ENCODE measurements at places on chromosomes 12 and 14. TPM values are rescaled to one million over a fixed set of nuclear protein-coding genes. Genes with fewer than 3 reads are reported as not detected.

DNA sequence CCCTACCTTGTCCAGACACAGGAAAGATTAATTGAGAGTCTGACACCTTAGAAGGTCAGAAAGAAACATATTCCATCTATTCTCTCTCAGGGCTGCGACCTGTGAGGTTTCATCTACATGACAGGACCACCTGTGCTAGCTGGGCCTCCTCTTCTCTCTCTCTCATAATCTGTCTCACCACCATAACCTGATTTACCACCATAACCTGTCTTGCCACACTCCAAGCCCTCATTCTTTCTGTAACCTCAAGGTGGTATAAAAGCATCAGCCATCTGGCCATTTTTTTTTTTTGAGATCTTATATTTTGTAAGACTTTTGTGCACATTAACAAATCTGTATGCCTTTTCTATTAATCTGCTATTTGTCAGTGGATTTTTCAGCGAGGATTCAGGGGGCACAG is 75.5 kb downstream of the ACADS start:
- no peaks in the 10 kb centered on the region for H3K27me3 ChIP-seq
- peaks cover 23% of the 10 kb centered on the region for H3K4me1 ChIP-seq
- H3K36me3 ChIP-seq, result peaks cover 18% of the 10 kb centered on the region
- DNase-seq, result no peak

The CLEC1B gene
- total RNA-seq, result not detected

DNA sequence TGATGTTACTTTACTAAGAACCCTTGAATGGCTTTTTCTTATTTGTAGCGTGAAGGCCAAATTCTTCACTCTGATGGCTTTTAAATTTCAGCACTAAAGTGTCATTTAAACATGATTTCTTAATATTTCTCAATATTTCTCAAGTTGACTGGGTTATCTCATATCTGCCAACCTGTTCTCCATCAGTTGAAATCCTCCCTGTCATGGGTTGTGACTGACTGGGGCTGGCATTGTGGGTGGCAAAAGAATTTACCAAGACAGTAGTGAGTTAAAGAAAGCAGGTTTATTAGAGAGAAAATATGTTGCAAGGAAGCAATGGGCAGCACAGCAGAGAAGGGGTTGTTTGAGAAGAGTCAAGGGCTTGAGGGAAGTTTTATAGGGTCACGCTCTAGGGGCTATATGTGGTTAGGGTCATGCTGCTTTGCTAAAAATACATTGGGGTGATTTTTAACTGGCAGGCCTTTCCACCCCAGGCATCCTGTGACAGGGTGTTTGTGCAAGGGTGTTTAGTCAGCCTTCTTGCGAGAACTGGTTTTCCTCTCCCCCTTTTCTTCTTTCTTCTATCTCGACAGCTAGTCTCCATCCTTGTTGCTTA is 232.8 kb upstream of the SEL1L start:
- no peaks in the 10 kb centered on the region for H3K36me3 ChIP-seq
- DNase-seq, result no peak
- H3K4me1 ChIP-seq, result no peaks in the 10 kb centered on the region
- no peaks in the 10 kb centered on the region for H3K27me3 ChIP-seq

DNA sequence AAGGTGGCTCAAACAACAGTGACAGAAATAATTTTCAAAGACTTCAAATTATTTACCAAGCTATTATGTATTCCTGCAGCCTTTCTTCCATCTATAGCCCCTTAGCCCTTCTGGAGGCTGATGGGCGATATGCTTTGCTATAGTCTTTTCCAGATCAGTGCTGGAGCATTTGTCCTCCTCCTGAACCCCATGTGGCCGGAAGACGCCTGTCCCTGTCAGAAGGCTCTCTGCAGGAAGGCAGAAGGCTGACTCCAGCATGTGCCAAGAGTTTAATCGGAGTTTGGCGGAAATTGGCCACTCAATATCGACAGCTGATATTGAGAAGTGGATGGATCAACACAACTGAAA is 49.3 kb upstream of the MAX start:
- H3K36me3 ChIP-seq, result no peaks in the 10 kb centered on the region
- no peak overlapping the region for H3K27ac ChIP-seq
- H3K27me3 ChIP-seq, result peaks cover 6% of the 10 kb centered on the region
- no peak for DNase-seq

The PKP2 gene
- total RNA-seq, result not detected

The KRT75 gene
- total RNA-seq, result not detected

- peak overlapping the region; percentile 52 for H3K4me3 ChIP-seq
- peaks cover 21% of the 10 kb centered on the region for H3K27me3 ChIP-seq
- H3K27ac ChIP-seq, result no peak overlapping the region
- no peaks in the 10 kb centered on the region for H3K36me3 ChIP-seq
Observed at GRCh38 chr12:8603856-8604255, 8.8 kb downstream of the AICDA start.

- H3K36me3 ChIP-seq, result no peaks in the 10 kb centered on the region
- H3K27ac ChIP-seq, result no peak overlapping the region
- DNase-seq, result no peak
- H3K4me1 ChIP-seq, result peaks cover 6% of the 10 kb centered on the region
- peaks cover 43% of the 10 kb centered on the region for H3K27me3 ChIP-seq
Observed at GRCh38 chr12:109304485-109304884, 4.6 kb downstream of the FOXN4 start.

The RAB15 gene
- total RNA-seq, result 4.4 TPM

GRCh38 chr12:3033539-3033867 is 43.7 kb upstream of the TSPAN9 start:
- H3K27ac ChIP-seq, result no peak overlapping the region
- peaks cover 12% of the 10 kb centered on the region for H3K4me1 ChIP-seq
- no peaks in the 10 kb centered on the region for H3K27me3 ChIP-seq
- H3K36me3 ChIP-seq, result no peaks in the 10 kb centered on the region
- DNase-seq, result no peak

DNA sequence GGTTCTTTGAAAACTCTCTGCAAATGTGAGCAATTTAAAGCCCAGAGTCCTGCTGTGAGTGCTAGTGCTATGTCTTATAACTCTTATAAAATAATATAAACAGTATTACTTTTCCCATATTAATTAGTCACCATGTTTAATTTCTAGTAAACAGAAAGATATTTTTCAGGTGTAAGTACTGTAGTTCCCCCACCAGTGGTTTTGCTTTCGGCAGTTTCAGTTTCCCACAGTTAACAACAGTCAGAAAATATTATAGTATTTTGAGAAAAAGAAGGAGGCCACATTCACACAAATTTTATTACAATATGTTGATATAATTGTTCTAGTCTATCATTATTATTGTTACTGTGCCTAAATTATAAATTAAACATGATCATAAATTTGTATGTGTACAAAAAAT is 800.5 kb downstream of the LRFN5 start:
- no peak overlapping the region for H3K4me3 ChIP-seq
- no peaks in the 10 kb centered on the region for H3K36me3 ChIP-seq
- peaks cover 2% of the 10 kb centered on the region for H3K27me3 ChIP-seq
- DNase-seq, result no peak

GRCh38 chr12:115866909-115867525 is 410.5 kb downstream of the MED13L start:
- H3K27me3 ChIP-seq, result peaks cover 6% of the 10 kb centered on the region
- DNase-seq, result no peak
- H3K4me3 ChIP-seq, result no peak overlapping the region

The B4GALNT1 gene
- 2.8 TPM for total RNA-seq

DNA sequence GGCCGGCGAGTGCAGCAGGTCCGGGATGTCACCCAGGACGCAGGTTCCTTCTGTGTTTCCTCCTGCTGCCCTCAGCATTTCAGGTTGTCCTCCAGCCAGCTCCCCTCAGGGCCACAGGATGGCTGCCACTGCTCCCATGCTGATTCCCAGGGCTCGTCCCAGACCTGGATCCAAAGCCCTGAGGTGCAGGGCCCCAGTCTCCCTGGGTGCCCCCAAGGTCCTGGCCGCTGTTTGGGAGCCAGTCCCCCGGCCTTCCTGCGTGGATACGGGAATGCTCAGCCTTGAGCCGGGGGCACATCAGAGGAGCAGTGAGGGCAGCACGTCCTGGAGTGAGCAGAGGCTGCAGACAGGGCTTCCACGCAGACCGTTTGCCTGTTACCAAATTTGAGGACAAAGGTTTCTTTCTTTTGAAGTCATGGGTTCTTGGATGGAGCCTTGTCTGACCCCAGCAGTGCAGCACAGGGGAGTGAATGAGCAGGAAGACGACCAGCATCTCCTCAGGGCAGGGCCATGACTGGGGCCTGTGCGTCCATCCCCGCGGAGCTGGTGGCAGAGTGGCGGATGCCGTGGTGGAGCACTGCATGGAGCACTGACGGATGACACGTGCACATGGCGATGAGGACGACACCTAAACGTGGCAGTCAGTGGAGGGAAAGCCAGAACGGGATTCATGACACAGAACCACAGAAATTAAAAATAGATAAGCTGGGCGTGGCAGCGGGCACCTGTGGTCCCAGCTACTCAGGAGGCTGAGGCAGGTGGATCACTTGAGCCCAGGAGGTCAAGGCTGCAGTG is 12.5 kb upstream of the CACNA2D4 start:
- peaks cover 12% of the 10 kb centered on the region for H3K4me1 ChIP-seq
- H3K36me3 ChIP-seq, result no peaks in the 10 kb centered on the region
- no peak overlapping the region for H3K4me3 ChIP-seq
- H3K27me3 ChIP-seq, result peaks cover 39% of the 10 kb centered on the region
- H3K27ac ChIP-seq, result no peak overlapping the region
